ENCODE measurements at places on chromosomes 12 and 14.

GRCh38 chr14:75831952-75832351, 149.8 kb downstream of the TGFB3 start:
- no peak for DNase-seq

GRCh38 chr12:62779488-62779887, 155.5 kb downstream of the PPM1H start:
- no peak for DNase-seq

DNA sequence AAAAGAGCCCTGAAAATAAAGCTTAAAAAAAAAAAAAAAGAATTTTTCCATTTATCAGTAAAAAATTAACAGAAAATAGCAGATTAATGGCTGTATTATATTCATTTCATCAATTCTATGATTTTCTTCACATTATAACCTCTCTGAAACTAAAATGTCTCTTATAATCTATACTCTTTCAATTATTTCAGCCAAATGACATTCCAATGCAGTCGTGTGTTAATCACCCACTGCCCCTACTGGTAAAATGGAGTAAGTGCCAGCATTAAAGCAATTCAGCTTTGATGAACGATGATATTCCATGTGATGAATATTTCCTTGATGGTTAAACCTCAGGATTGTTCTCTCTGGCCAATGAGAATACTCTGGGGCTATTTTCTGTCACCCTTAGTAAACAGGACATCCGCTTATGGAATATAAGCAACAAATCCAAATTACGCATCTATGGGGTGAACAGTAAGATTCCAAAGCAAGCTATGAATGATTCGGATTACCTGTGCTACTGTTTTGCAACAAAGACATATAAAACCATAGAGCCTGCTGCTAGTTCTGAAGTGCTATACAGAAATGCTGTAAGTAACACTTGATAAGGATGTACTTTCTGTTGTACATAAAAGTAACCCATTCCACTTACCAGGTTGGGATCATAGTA, 20.3 kb upstream of the SYCP3 start:
- DNase-seq: peak; percentile 51

DNA sequence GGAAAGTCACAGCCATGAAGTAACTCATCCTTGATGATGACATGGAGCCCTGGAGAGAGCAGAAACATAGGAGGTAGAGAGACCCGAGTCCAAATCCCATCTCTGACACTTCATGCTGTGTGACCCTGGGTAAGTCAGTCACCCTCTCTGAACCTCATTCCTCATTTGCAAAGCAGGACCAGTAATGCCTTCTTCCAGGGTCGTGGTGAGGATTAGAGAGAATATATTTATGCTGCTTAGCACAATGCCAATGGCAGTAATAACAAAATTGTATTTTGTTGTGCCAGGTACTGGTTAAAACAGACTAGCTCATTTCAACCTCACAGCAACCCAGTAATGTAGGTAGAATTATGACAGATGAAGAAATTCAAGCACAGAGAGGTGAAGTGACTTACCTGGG, 13.9 kb upstream of the RBM19 start:
- DNase-seq: no peak

- no peak for DNase-seq
These were observed 73.7 kb downstream of the GALNT4 start for GRCh38 chr12:89450907-89451306.

DNA sequence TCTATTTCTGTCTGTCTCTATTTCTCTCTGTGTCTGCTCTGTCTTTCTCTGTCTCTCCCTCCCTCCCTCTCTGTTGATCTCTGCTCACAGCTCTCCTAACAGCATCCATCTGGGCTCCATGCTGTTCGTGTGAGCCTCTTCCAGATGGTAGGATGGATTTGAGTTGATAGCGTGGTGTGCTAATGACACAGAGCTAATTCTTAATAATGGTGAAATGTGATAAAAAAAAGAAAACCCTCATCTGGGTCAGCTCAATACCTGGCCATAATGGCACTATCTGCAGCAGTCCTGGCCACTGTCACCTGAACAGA, 96.4 kb downstream of the AACS start:
- DNase-seq: no peak

GRCh38 chr12:101277443-101277842, 2.5 kb upstream of the UTP20 start:
- no peak for DNase-seq

- no peak for DNase-seq
These were observed 4.6 kb downstream of the SSH1 start for GRCh38 chr12:108852674-108853309.

GRCh38 chr14:36857842-36858445, 196.3 kb downstream of the PAX9 start:
- no peak for DNase-seq

GRCh38 chr12:102008615-102009126, 53.1 kb downstream of the WASHC3 start:
- DNase-seq: no peak

DNA sequence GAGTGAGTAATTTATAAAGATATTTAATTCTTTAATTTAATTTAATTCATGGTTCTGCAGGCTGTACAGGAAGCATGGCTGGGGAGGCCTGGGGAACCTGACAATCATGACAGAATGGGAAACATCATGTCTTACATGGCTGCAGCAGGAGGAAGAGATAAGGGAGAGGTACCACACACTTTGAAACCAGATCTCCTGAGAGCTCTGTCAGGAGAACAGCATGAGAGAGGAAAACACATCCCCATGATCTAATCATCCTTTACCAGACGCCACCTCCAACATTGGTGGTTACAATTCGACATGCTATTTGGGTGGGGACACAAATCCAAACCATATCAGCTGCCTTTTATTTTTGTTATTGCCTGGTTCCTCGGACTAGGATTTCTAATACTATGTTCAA, 928.6 kb downstream of the TMEM121 start:
- no peak for DNase-seq

DNA sequence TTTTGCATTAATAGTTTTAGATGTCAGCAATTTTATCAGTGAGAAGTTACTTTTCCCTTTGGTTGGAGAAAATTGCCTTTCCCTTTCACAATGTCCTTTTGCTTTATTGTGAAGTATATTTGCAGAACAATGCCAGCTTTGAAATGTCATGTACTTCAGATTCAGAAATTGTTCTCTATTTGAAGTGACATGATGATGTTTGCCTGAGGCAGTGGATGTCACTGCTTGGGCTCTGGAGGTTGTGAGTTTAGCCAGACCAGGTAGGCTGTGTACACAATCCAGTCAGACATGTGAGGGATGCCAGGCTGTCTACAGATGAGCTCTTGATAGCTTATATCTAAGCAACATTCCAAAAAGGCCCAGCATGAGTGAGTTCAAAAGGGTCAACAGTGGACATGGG, 451.9 kb upstream of the FBXO33 start:
- no peak for DNase-seq

DNA sequence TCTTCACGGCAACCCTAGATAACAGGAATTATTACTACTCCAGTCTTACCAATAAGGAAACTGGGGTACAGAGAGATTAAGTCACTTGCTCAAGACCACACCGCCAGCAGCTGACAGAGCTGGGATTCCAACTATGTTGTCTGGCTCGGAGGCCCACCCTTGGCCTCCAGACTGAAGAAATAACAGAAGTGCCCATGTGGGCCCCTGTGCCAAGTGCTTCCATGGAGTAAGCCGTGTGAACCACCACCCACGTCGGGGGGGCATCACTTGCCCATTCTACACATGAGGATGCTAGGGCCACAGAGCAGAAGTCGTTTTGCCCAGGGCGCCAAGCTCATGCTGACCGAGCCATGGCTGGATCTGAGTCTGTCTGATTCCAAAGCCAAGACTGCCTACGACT, 926 bp upstream of the CMKLR1 start:
- no peak for DNase-seq

GRCh38 chr12:115227137-115227615, 543.2 kb upstream of the TBX3 start:
- no peak for DNase-seq

DNA sequence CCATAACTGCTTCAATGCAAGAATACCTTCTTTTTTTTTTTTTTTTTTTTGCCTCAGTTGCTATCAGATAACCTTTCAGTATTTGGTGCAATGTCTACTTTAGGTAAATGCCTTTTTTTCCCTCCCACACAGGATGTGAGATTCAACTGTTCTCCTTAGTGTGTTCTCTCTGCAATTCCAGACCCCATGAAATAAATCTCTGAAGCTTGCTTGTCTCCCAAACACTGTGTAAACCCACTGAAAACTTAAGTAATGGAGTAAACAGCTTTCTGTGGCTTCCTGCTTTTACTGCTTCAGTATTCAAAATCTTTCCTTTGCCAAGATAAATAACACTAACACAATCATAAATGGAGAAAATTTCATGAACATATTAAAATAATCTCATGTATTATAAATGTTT, 55.8 kb upstream of the CLEC14A start:
- DNase-seq: no peak

- no peak for DNase-seq
These were observed 67.9 kb upstream of the ZFP36L1 start for GRCh38 chr14:68860771-68861170.

DNA sequence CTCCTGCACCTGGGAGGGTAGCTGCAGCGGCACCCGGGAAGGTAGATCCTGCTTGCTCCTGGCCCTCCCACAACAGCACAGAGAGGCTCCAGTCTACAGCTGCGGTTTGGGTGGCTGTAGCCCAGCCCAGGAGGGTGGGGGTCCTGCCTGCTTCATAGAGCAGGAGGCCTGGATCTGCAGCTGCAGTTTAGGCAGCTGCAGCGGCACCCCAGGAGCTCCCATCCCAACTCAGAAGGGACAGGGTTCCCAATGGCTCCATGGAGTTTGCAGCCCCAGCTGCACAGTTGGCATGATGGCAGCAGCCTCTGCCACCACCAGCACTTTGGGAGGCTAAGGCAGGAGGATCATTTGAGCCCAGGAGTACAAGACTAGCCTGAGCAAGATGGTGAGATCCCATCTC, 38.5 kb downstream of the TIMELESS start:
- DNase-seq: no peak

DNA sequence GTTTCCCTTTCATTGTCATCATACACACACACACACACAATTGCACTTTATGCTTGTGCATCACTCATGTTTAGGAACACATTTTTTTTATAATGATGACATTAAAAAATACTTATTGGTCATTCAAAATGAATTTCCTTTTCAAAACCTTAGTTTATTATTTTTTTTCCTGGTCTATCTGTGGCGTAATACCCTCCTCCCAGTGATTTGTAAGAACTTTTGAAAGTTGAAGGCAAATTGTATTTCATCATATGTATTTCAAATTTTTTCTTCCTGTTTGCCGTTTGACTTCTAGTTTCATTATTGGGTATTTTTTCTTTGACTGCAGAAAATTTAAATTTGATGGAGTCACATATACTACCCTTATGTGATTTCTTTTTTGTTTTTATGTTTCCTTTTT, 2.5 kb upstream of the LRRK2 start:
- DNase-seq: no peak

- DNase-seq: no peak
These were observed 1445.8 kb upstream of the FLRT2 start for GRCh38 chr14:84084056-84084630.

DNA sequence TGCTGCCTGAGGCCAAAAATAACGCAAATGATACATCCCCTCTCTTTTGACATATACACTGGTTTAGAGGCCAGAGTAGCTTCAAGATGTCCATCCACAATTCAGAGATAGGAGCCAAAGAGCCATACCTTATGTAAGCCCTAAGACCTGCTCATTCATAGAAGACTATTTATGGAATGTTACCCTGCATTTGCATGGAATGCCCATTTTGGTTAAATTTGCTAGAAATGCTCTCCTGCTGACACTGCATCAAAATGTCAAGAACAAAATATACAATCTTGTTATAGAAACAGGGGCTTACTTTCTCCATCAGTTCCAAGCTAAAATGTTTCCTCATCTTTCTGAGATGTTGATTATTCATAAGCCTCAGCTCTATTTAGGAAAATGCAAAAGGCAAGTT, 183.3 kb upstream of the CDKN3 start:
- no peak for DNase-seq

GRCh38 chr14:57712102-57712501, 153.8 kb downstream of the SLC35F4 start:
- no peak for DNase-seq

DNA sequence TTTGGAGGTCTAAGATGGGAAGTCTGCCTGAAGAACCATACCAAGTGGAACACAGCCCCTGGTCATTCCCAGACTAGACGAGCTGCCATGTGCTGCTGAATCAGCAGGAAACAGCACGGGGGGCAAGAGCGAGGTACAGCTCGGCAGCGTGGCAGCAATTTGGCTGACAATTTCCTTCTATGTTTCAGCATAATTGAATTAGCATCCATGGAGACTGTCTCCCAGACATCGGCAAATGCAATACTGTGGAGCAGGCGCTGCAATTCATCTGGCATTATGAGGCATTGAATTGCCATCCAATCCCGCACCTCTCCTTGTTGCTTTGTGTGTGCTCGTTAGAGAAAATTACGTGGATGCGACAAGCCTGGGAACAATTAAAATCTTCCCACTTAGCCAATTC, 46.0 kb upstream of the CCDC60 start:
- DNase-seq: no peak

DNA sequence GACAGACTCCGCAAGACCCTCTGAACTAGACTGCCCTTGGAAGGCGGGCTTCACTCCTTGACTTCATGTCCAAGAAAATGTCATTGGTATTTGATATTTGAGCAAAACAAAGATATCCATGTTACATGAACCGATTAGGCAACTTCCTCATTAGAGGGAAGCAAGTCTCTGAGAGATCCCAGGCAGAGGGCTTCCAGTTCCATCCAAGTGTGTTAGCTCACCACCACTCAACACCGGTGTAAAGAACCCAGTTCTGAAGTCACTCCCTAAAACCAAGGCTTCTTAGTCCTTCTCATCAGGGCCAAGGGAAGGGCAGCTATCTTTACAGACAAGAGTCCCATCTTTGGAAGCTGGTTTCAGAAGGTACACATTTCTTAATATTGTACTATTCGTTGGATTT, 87.2 kb upstream of the CDKN3 start:
- DNase-seq: no peak

DNA sequence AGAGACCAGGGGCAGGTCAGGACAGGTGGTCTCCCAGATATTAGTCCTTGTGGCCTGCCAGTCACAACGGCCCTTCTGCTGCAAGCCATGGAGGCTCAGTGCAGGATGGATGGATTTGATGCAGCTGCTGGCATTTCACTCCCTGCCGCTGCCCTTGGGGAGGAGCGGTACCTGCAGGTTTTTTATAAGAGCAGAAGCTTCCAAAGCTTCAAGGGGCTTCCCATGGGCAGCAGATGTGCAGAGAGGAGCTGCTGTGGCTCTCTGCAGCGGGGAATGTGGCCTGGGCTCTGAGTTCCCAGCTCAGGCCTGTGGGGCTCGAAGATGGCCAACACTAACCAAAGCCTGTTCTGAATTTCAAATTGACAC, 379.3 kb downstream of the DPF3 start:
- no peak for DNase-seq

- no peak for DNase-seq
These were observed 7.2 kb downstream of the NAB2 start for GRCh38 chr12:57096099-57096572.

GRCh38 chr12:56718149-56718548, 7.0 kb downstream of the NACA start:
- DNase-seq: no peak

- peak; percentile 46 for DNase-seq
These were observed 24.9 kb downstream of the SLC6A12 start for GRCh38 chr12:188910-189621.

GRCh38 chr14:21846227-21846885, 172.7 kb upstream of the OR4E1 start:
- peak; percentile 78 for DNase-seq

GRCh38 chr14:96693987-96694386, 103.2 kb upstream of the VRK1 start:
- DNase-seq: no peak

GRCh38 chr14:60311417-60311816, 62.4 kb downstream of the PPM1A start:
- DNase-seq: no peak
